ENCODE measurements at places on chromosomes 12 and 14.

- H3K4me1 ChIP-seq: peaks cover 17% of the 10 kb centered on the region
- DNase-seq: no peak
- H3K27ac ChIP-seq: peak overlapping the region; percentile 33
- H3K36me3 ChIP-seq: peaks cover 4% of the 10 kb centered on the region
- H3K4me3 ChIP-seq: no peak overlapping the region
Observed at GRCh38 chr12:93390031-93390430, 12.3 kb downstream of the NUDT4 start.

- no peaks in the 10 kb centered on the region for H3K27me3 ChIP-seq
- no peak for DNase-seq
- H3K27ac ChIP-seq: peak overlapping the region; percentile 98
- H3K4me3 ChIP-seq: peak overlapping the region; percentile 95
Observed at GRCh38 chr14:44962334-44963043, 499 bp downstream of the TOGARAM1 start.

DNA sequence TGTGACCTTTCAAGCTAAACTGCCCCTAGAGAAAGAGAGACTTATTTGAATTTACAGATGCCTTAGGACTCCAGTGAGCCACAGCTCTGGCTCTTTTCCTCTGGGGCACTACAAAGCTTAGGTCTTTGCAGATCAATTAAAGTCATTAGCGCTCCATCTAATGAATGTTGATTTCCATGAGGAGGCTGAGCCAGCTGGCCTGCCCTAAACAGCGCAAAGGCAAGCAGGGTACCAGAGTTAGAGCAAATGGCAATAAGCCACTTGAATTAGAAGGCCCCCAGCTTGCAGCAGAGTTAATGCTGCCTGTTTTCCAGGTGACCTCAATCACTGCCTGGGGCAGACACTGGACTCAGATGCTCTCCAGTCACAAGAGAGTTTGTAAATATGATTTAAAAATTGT lies 695.3 kb downstream of the DIO2 start:
- DNase-seq: no peak
- H3K4me3 ChIP-seq: no peak overlapping the region
- H3K36me3 ChIP-seq: no peaks in the 10 kb centered on the region
- no peak overlapping the region for H3K27ac ChIP-seq
- H3K4me1 ChIP-seq: peaks cover 5% of the 10 kb centered on the region
- H3K27me3 ChIP-seq: no peaks in the 10 kb centered on the region

- no peaks in the 10 kb centered on the region for H3K27me3 ChIP-seq
- no peak for DNase-seq
- no peaks in the 10 kb centered on the region for H3K36me3 ChIP-seq
Observed at GRCh38 chr12:21725731-21726130, 48.8 kb downstream of the KCNJ8 start.

DNA sequence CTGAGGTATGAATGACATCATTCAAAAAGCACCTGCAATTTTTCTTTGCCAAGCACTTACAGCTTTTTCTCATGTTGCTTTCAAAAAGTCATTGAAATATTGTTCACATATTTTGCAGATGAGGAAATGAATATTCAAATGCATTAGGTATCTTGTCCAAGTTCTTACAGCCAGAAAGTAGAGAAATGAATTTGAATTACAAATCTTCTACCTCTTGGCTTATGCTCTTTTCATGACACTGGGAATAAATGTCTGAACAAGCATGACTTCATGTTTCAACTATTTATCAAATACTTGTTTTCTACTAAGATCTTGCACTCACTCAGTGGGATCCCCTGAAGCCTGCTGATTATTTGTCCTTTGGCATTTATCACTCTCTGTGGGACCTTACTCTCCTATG lies 267.2 kb upstream of the BTG1 start:
- H3K36me3 ChIP-seq: no peaks in the 10 kb centered on the region
- H3K27ac ChIP-seq: no peak overlapping the region
- H3K4me3 ChIP-seq: no peak overlapping the region
- H3K27me3 ChIP-seq: no peaks in the 10 kb centered on the region
- no peak for DNase-seq

GRCh38 chr14:61387076-61387475 lies 65.7 kb downstream of the PRKCH start:
- no peaks in the 10 kb centered on the region for H3K4me1 ChIP-seq
- DNase-seq: no peak
- no peaks in the 10 kb centered on the region for H3K27me3 ChIP-seq
- no peak overlapping the region for H3K27ac ChIP-seq

DNA sequence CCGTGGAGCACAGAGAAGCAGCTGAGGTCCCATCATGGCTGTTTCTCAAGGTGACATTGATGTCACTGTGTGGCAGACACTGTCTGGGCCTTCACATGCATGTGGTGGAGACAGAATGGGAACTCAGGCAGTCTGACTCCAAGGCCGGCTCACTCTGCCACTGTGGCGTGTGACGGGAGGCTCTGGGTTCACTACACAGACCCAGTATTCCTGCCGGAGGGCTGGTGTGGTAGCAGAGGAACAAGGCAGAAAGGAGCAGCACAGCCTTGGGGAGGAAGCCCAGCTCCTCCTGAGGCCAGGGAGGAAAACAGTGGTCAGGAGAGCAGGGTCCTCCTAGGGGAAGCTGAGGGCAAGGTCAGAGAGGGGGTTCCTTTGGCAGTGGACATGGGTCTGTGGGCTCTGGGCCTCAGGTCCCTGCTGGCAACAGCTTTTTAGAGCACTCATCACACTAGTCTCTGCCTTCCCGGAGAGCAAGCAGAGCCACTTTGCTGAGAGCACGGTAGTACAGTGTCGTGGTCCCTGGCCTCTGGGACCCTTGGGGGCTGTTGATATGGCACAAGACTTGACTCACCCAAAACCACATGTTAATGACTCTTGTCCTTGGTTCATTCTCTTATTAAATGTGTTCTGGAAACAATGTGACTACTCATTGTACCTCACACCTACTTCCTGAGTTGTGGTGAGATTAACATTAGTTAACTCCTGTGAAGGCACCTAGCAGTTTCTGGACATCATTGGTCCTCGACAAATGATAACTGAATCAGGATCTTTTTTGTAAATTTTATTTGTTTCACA lies 21.3 kb downstream of the DCAF4 start:
- H3K36me3 ChIP-seq: peaks cover 51% of the 10 kb centered on the region
- DNase-seq: no peak
- H3K4me3 ChIP-seq: no peak overlapping the region
- H3K4me1 ChIP-seq: no peaks in the 10 kb centered on the region

DNA sequence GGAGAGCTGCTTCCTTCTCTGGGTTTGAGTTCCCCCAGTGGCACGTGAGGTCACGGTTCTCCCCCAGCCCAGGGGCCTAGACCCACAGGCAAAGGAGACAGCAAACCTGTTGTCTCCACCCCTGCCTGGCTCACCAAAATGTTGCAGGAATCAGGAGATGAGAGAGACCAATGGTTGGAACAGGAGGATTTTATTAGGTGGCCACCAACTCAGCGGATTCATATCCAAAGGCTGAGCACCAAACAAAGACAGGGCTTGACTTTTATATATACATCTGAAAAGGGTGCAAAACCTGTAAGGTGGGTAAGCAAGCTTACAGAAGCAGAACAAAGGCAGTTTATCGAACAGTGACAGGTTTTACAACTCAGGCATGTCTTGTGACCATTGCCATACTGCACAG lies 9.2 kb upstream of the ADAM21 start:
- H3K4me3 ChIP-seq: no peak overlapping the region
- no peaks in the 10 kb centered on the region for H3K27me3 ChIP-seq
- H3K27ac ChIP-seq: no peak overlapping the region
- no peaks in the 10 kb centered on the region for H3K36me3 ChIP-seq
- no peaks in the 10 kb centered on the region for H3K4me1 ChIP-seq

DNA sequence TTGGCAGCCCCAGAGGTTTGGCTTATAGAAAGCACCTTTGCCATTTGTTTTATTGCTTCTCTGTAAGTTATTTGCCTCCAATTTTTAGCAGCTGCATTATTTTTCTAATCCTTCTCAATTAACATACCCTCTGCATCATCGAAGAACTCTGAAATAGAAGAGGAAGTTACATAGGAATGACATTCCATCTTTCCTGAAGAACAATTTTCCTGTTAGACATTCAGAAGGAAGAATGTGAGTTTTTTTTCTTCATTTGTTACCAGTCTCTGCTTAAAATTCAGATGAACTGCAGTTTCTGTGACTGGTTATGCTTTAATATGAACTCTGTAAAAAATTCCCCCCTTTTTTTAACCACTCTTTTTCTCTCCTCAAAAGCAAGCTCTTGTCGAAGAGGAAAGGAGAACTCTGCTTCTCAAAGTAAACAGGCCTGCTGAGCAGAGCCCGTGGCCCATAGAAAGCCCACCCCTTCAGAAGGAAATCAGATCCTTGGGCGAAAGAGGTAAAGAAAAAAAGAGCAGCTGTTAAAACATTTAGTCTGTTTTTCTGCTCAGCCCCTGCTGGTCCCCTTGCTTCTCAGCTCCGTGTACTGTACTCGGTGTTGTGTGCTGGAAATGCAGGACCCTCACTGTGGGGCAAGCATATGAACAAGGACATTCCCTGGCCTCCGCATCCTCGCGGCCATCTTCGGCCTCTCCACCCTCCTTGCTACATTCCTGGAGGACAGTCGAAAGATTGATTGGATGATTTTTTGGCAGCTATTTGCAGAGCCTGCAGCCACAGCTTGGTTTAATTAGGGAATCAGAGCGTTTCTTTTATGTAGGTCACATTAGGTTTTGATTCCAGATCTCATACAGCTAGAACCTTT lies 164.4 kb upstream of the LRIG3 start:
- DNase-seq: no peak
- peaks cover 5% of the 10 kb centered on the region for H3K4me1 ChIP-seq
- H3K27ac ChIP-seq: peak overlapping the region; percentile 44
- H3K27me3 ChIP-seq: no peaks in the 10 kb centered on the region

All from spinal cord (tissue), 10 donors.